Right atrium auricular region (tissue), 2 donors: ENCODE measurements at places on chromosomes 12 and 14. TPM values are rescaled to one million over a fixed set of nuclear protein-coding genes. Genes with fewer than 3 reads are reported as not detected.
A peak's percentile ranks its signal among the peaks of the same experiment; 100 is the strongest.

RAB15 gene
- total RNA-seq: 9.8 TPM

TEX22 gene
- total RNA-seq: 0.16 TPM

MMP14 gene
- 58.0 TPM for total RNA-seq

SPTB gene
- total RNA-seq: 84.4 TPM

FOXN4 gene
- total RNA-seq: not detected

C1R gene
- 191 TPM for total RNA-seq

TMCC3 gene
- total RNA-seq: 4.4 TPM

CDCA3 gene
- 1.7 TPM for total RNA-seq

SRSF9 gene
- total RNA-seq: 31.4 TPM

PPP1R36 gene
- total RNA-seq: not detected

- no peaks in the 10 kb centered on the region for H3K36me3 ChIP-seq
- DNase-seq: no peak
- H3K4me3 ChIP-seq: no peak overlapping the region
- no peaks in the 10 kb centered on the region for H3K27me3 ChIP-seq
Observed at GRCh38 chr12:34291426-34291901, 269.2 kb downstream of the ALG10 start.

DNA sequence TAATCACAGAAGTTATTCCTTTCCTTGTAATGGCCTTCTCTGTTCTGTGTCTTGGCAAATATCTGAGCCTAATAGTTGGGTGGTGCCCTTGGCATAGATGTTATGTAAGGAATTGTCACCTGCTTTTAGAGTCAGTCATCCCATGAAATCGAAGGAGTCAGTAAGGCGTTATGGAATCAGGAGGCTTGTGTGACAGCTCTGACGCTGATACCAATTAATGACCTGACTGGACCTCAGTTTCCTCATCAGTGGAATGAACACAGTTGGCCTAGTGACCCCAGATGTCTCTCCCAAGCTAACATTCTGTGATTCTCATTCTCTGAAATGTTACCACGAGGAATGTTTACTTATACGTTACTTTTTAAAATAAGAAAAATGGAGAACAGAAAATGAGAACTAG lies 32.1 kb downstream of the TXNRD1 start:
- peaks cover 10% of the 10 kb centered on the region for H3K4me1 ChIP-seq
- no peaks in the 10 kb centered on the region for H3K36me3 ChIP-seq
- no peak overlapping the region for H3K27ac ChIP-seq
- H3K27me3 ChIP-seq: no peaks in the 10 kb centered on the region
- DNase-seq: no peak

GRCh38 chr12:254912-255311 lies 7.7 kb downstream of the SLC6A13 start:
- no peak overlapping the region for H3K27ac ChIP-seq
- no peaks in the 10 kb centered on the region for H3K27me3 ChIP-seq
- H3K36me3 ChIP-seq: no peaks in the 10 kb centered on the region
- no peak overlapping the region for H3K4me3 ChIP-seq
- DNase-seq: no peak

DNA sequence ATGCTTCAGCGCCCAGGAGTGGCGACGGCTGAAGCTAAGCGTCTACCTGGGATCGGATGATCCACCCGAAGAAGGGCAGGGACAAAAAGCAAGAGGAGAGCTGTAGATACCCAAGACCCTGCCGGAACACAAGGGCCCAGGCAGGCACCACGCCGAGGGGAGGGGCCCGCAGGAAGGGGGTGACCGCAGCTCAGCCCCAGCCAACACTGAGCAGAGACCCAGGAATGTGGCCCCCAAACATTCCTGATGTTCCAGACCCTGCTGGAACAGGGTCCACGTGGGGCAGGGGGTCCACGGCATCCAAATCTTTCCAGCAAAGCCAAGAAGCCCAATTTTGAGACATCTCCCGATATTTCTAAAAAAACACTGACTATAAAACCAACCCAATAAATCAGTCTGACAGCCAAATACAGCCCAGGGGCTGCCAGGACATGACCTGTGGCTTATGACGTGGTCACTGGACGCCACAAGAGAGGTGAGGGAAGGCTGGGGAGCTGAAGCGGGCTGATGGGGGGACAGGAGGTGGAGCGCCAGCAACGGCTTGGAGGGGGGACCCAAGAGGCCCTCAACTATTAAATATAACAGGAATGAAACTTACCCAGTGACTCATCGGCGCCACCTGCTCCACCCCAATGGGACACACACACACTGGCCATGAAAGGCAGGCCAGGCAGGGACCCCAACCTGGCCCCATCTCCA lies 58.9 kb downstream of the NCOR2 start:
- H3K4me3 ChIP-seq: no peak overlapping the region
- no peaks in the 10 kb centered on the region for H3K27me3 ChIP-seq
- H3K27ac ChIP-seq: peak overlapping the region; percentile 81
- no peaks in the 10 kb centered on the region for H3K36me3 ChIP-seq
- no peak for DNase-seq

DNA sequence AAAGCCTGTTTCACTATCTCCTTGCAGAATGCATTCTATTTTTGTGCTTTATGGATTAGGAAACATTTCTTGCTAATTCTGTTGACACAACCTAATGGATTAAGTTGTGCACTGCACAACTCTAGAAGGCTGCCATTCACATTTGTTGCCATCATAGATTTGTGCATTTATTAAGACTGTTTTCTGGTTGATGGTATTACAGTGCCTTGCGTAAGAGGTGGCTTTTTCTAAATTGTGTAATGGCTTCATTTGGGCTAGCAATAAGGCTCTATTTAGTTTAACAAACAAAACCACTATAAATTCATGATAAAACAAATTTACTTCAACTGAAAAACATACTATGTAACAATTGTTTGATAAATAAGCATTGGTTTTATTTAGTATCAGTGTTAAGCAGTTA lies 175.9 kb downstream of the TRHDE start:
- H3K4me3 ChIP-seq: no peak overlapping the region
- no peak overlapping the region for H3K27ac ChIP-seq
- H3K27me3 ChIP-seq: no peaks in the 10 kb centered on the region
- H3K4me1 ChIP-seq: no peaks in the 10 kb centered on the region
- no peak for DNase-seq

DNA sequence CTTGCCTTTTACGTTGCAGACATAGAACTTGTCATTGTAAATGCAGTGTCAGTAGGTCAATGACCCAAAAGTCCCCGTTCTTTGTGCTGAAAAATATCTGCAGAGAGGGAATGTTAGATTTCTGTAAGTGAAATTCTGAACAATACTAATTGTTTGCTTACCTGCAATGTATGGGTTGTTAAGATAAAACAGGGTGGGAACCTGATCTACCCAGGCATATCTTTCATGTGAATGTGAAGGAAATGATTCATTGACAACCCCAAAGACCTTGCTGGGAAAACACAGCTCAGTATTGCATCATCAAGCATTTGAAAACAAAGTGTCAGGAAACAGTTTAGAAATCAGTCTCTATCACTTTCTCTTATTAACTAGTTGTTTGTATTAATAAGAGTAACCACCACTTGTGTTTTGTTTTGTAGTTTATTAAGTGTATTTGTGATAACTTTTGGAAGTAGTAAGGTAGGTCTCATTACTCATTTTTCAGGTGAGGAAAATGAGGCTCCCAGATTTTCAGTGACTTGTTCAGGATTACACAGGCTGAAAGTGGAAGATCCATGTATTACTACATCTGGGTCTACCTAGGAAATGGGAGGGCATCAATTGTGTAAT lies 57.9 kb upstream of the SLC38A2 start:
- no peak overlapping the region for H3K4me3 ChIP-seq
- no peaks in the 10 kb centered on the region for H3K36me3 ChIP-seq
- peaks cover 29% of the 10 kb centered on the region for H3K4me1 ChIP-seq
- H3K27me3 ChIP-seq: no peaks in the 10 kb centered on the region

DNA sequence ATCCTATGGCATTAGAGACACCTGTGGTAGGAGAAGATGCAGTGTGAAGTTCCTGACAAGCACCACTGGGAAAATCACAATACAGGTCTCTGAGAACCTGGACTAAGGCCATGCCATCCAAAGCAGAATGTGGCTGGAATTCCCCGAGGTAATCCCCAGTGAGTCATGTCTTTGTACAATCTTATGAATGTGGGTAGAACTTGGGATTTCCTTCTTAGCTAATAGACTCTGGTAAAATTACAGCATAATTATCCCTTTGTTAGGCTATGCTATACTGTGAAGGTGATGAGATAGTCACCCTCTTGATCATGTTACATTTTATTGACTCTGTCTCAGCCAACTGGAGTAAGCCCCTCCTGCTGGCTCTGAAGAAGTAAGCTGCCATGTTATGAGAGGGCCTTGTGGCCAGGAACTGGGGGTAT lies 224.3 kb upstream of the DCN start:
- no peaks in the 10 kb centered on the region for H3K36me3 ChIP-seq
- H3K4me1 ChIP-seq: no peaks in the 10 kb centered on the region
- DNase-seq: no peak

DNA sequence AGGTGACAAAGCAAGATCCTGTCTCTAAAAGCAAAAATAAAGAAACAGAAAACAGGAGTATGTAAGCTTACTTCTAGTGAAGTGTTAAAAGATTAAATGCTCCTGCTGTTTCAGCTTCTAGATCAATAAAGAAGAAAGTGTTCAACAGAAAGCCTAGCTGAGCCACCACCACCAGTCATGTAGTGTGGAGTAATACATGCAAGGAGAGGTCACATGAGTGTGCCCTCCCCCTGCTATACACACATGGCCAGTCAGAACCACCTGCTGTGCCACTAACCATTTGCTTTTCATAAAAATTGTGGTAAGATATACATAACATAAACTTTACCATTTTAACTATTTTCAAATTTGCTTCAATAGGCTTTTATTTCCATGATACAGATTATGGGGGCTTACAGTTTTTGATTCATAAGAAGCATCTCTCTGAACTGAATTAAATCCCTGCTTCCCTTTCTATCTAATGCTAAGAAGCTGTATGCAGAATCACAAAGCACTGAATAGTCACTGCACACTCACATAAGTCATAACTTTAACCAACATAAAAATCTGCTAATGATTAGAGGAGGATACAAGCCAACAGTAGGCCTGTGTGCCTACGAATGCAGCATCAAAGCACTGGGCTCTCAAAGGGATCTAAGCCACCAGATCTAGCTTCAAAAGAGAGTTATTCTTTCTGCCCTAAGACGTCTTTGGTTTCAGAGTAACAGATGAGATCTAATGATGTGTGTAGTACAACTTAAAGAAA lies 515.5 kb downstream of the C12orf50 start:
- no peak for DNase-seq
- H3K27ac ChIP-seq: no peak overlapping the region
- no peak overlapping the region for H3K4me3 ChIP-seq
- H3K36me3 ChIP-seq: no peaks in the 10 kb centered on the region
- no peaks in the 10 kb centered on the region for H3K27me3 ChIP-seq

GRCh38 chr12:113838896-113839295 lies 127.2 kb downstream of the RBM19 start:
- no peak overlapping the region for H3K27ac ChIP-seq
- no peak for DNase-seq
- no peaks in the 10 kb centered on the region for H3K36me3 ChIP-seq
- H3K4me3 ChIP-seq: no peak overlapping the region
- no peaks in the 10 kb centered on the region for H3K4me1 ChIP-seq
- H3K27me3 ChIP-seq: no peaks in the 10 kb centered on the region

DNA sequence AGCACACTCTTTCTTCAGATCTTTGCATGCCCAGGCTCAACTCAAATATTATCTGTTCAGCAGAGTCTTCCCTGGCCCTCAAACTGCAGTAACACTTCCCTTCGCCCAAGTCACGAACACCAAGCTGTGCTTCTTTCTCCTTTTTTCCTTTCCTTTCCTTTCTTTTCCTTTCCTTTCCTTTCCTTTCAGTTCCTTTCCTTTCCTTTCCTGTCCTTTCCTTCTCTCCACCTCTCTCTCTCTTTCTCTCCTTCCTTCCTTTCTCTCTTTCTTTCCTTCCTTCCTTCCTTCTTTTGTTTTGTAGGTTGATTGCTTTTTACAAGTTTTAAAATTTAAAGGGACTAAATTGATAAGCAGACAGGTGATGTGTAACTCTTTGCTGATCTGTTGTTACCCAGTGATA lies 19.0 kb upstream of the ADGRD1 start:
- H3K4me3 ChIP-seq: no peak overlapping the region
- H3K4me1 ChIP-seq: no peaks in the 10 kb centered on the region
- no peaks in the 10 kb centered on the region for H3K27me3 ChIP-seq
- no peaks in the 10 kb centered on the region for H3K36me3 ChIP-seq
- DNase-seq: peak; percentile 43

GRCh38 chr12:10212739-10213131 lies at the start of gene GABARAPL1:
GABARAPL1 (plus strand) TSS chr12:10212877; CDS start chr12:10213130, 253 bp downstream.
- peaks cover 27% of the 10 kb centered on the region for H3K4me1 ChIP-seq
- peaks cover 11% of the 10 kb centered on the region for H3K36me3 ChIP-seq
- peak within 1 kb of the TSS; percentile 100 for H3K27ac ChIP-seq
- DNase-seq: peak; percentile 93
- H3K4me3 ChIP-seq: peak within 1 kb of the TSS; percentile 83

GRCh38 chr12:90745211-90745610 lies 209.8 kb downstream of the CCER1 start:
- H3K27ac ChIP-seq: no peak overlapping the region
- DNase-seq: no peak
- H3K27me3 ChIP-seq: no peaks in the 10 kb centered on the region
- no peaks in the 10 kb centered on the region for H3K4me1 ChIP-seq

DNA sequence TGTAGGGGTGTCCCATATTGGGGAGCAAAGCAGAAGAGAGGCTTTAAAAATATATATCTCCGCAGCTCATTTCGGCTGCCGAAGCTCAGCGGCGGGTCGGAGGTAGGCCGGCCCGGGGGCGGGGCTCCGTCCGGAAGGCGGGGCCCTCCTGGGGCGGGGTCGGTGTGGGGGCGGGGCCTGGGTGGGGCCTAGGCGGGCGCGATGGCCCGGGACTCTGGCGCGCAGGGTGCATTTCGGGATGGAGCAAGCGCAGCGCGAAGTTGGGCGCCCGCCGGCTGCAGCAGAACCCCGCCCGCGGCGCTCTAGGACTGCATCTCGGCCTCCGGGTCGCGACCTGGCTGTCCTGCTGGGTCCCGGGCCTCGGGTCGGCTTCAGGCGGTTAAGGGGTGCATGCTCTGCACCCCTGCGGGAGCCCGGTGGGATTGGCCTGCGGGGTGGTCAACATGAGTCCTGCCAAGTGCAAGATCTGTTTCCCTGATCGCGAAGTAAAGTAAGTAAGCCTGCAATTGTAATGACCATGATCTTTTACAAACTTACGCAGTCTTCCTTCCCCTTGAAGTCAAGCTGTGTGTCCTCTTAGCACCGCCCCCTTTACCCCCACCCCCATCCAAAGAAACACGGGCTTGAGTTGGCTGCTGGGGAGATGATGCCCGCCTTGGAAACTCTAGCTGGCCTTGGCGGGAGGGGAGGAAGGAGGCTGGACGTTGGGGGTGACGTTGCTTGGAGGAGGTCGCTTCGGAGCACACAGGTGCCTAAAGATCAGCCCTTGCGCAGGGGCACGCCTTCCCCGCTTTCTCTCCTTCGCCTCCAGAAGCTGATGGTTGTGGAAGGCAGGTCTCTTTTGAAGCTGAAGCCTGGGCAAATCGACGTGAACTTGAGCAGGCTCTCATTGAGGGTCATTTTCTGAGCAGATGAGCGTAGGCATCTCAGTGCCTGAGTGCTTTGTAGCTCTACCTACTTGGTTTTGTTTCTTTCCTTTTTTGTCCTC lies 38.4 kb downstream of the ACACB start:
- H3K4me1 ChIP-seq: peaks cover 52% of the 10 kb centered on the region
- no peaks in the 10 kb centered on the region for H3K36me3 ChIP-seq
- H3K4me3 ChIP-seq: peak overlapping the region; percentile 69
- peak overlapping the region; percentile 86 for H3K27ac ChIP-seq
